ENCODE measurements at places on chromosomes 4 and X. TPM values are rescaled to one million over a fixed set of nuclear protein-coding genes. Genes with fewer than 3 reads are reported as not detected.

- H3K36me3 ChIP-seq = no peaks in the 10 kb centered on the region
- H3K27me3 ChIP-seq = no peaks in the 10 kb centered on the region
- H3K4me3 ChIP-seq = peak overlapping the region; percentile 21
- H3K27ac ChIP-seq = no peak overlapping the region
- DNase-seq = no peak
Observed at GRCh38 chrX:66074920-66075879, 35.3 kb upstream of the VSIG4 start.

- no peak overlapping the region for H3K27ac ChIP-seq
- H3K4me3 ChIP-seq = no peak overlapping the region
- no peaks in the 10 kb centered on the region for H3K4me1 ChIP-seq
- no peak for DNase-seq
Observed at GRCh38 chr4:186934244-186934643, 210.6 kb upstream of the FAT1 start.

- H3K36me3 ChIP-seq = no peaks in the 10 kb centered on the region
- DNase-seq = no peak
- H3K27me3 ChIP-seq = no peaks in the 10 kb centered on the region
- H3K4me1 ChIP-seq = no peaks in the 10 kb centered on the region
Observed at GRCh38 chr4:54001668-54002365, 62.6 kb downstream of the CHIC2 start.

DNA sequence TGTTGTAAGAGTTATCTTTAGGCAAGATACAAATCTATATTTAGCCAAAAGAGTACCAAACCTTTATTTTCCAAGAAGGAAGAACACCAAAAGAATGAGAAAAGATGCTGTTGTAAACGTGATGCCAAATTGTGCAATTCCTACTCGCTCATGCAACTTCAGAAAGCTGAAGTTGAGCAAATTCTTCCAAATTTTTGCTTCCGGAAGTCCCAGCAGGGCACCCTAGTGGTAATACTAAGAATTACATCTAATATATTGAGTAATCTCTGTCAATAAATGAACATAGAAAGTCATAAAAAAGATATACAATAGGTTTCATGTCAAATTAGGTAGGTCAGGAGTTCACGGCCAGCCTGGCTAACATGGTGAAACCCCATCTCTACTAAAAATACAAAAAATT is 36.0 kb upstream of the SMARCAD1 start:
- no peaks in the 10 kb centered on the region for H3K27me3 ChIP-seq
- DNase-seq = no peak
- H3K4me3 ChIP-seq = no peak overlapping the region
- no peaks in the 10 kb centered on the region for H3K36me3 ChIP-seq
- H3K27ac ChIP-seq = no peak overlapping the region

DNA sequence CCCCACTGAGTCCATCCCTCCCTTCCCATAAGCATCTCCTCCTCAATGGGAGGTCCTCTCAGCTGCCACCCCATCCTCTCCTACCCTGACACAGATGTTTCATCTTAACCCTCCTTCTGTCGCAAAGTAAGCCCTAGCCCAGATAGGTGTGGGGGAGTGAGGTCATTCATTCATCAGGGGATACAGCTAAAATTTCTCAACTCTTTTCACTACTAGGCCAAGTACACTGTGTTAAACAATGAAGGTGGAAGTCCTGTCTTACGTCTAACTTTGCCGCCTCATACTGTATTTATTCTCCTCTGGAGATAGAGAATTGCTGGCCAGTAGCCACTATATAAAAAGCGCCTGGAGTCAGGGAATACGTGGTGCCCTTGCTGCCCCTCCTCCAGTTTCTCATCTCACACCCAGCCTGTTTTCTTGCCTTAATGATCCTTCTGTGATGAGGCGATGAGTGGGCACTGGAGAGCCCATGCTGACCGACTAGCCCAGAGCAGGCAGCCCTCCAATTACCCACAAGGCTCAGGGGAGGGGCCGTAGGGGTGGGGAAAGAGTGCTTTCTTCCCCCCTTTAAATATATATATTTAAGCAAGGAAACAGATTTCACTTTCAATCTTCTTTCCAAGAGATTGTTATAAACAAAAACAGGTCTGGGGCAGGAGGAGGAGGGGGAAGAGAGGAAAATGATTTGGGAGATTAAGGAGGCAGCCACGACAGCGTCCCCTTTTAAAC is 149.5 kb downstream of the PJA1 start:
- H3K4me3 ChIP-seq = no peak overlapping the region
- no peaks in the 10 kb centered on the region for H3K36me3 ChIP-seq
- H3K27ac ChIP-seq = no peak overlapping the region
- DNase-seq = no peak
- H3K27me3 ChIP-seq = no peaks in the 10 kb centered on the region

- no peaks in the 10 kb centered on the region for H3K4me1 ChIP-seq
- DNase-seq = no peak
- no peaks in the 10 kb centered on the region for H3K36me3 ChIP-seq
- no peaks in the 10 kb centered on the region for H3K27me3 ChIP-seq
Observed at GRCh38 chr4:1748465-1748995, 27.2 kb downstream of the TACC3 start.

DNA sequence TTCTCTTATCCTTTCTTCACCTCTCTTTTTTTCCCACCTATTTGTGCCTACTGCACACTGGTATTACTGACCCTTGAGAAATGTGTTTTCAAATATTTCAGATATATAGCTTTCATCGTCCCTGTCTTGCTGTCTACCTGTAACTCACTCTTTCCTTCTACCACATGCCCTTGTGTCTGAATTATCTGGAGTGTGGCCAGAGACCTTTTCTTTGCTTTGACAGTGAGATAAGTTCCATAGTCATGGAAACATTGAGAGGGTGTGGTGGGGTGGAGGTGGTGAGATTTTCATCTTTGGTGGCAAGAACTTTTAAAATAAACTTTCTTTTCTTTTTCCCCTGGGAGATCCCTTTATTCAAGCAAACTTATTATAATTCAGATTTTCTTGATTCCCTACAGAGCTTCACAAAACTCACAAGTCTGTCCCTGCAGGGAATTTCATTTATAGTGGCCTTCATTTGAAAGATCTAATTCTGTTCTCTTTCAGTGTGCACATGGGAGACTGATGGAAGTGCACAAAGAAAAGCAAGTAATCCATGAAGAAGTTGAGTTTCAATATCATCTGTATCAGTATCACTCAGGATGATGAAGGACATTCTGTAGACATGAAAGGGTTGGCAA is 95.7 kb downstream of the SH2D1A start:
- DNase-seq = no peak
- no peaks in the 10 kb centered on the region for H3K4me1 ChIP-seq
- H3K27ac ChIP-seq = no peak overlapping the region
- H3K36me3 ChIP-seq = no peaks in the 10 kb centered on the region
- no peak overlapping the region for H3K4me3 ChIP-seq

GRCh38 chr4:186770481-186771175 is 47.0 kb upstream of the FAT1 start:
- DNase-seq = no peak
- H3K4me1 ChIP-seq = no peaks in the 10 kb centered on the region
- no peaks in the 10 kb centered on the region for H3K36me3 ChIP-seq

The SYTL4 gene
- total RNA-seq = 13.1 TPM

The KIAA1210 gene
- total RNA-seq = not detected
